Stimulated activated CD4-positive, alpha-beta T cell treated with anti-CD3 and anti-CD28 coated beads, Interleukin-1b, Interleukin-23, amount 100 ng/mL, for 48 hours (primary cell): ENCODE measurements at places on chromosomes 5 and 9.

DNA sequence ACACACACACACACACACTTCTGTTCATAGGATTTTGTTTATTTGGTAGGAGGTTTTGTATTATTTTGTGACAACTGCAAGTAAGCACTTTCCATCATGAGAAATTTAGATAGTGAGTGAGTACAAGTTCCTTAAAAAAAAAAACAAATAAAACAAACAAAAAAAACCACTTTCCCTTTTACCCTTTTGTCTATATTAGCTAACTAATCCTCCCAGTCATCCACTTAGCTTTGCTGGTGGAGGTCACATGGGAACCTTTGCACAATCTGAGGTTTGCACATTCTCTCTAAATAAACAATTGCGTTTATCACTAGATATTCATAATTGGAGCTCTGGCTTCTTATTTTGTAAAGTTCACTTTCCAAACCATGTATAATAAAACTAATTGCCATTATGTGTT, 6.8 kb downstream of the ITGA1 start:
- DNase-seq: no peak

- no peak for DNase-seq
Observed at GRCh38 chr5:179766021-179766725, 27.6 kb upstream of the LTC4S start.

DNA sequence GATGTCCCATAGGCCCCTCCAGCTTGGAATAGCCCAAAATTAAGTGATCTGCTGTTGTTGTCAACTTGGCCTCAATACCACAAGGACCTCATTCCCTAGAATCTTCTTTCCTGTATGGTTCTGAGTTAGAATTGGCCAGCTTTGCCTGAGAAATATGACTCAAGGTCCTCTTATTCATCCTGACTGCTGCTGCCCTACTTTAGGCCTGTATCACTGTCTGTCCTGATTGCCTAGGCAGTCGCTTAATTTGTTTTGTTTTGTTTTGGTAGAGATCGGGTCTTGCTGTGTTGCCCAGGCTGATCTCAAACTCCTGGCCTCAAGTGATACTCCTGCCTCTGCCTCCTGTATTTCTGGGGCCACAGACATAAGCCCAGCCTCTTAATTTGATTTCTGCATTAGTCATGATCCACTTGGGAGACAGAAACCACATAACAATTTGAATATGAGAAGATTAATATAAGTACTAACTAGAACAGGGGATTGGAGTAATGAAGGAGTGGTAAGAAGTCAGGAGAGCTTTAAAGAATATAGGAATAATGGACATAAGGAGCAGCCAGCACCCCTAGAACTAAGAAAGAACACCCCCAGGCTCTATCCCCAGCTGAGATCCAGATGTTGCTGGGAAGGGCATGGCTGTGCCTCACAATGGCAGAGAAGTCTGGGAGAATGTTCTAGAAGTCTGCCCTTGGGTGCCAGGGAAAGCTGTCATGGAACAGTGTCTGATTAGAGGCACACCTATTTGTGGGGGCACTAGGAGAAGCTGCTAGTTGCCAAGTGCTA, 4.6 kb downstream of the TEX53 start:
- no peak for DNase-seq

- DNase-seq: no peak
Observed at GRCh38 chr5:150285114-150285513, 4.5 kb downstream of the CAMK2A start.

- DNase-seq: no peak
Observed at GRCh38 chr5:139701056-139701741, 53.0 kb downstream of the CXXC5 start.

- no peak for DNase-seq
Observed at GRCh38 chr5:1868886-1869475, 13.7 kb downstream of the IRX4 start.

GRCh38 chr9:107485458-107486043, 4.0 kb downstream of the KLF4 start:
- DNase-seq: no peak

DNA sequence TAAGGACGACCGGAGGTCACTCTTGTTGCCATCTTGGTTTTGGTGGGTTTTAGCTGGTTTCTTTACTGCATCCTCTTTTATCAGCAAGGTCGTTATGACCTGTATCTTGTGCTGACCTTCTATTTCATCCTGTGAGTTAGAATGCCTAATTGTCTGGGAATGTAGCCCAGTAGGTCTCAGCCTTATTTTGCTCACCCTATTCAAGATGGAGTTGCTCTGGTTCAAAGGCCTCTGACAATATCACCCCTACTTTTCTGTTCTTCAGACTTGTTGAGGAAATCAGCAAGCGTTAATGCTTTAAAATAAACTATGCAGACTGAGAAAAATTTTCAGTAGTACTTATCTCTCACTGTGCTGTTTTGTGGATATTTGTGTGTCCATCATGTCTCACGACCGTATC, 92.6 kb downstream of the MTRR start:
- no peak for DNase-seq

GRCh38 chr5:14211818-14212803, 69.0 kb downstream of the TRIO start:
- no peak for DNase-seq
